ENCODE measurements at places on chromosomes 3 and 15. TPM values are rescaled to one million over a fixed set of nuclear protein-coding genes. Genes with fewer than 3 reads are reported as not detected.

The C3orf85 gene
- not detected for polyA plus RNA-seq

The RUVBL1 gene
- polyA plus RNA-seq, result 34.1 TPM

GRCh38 chr3:53842436-53843194, 3.6 kb downstream of the CHDH start:
- DNase-seq, result no peak

GRCh38 chr15:85312486-85312885, 67.9 kb upstream of the AKAP13 start:
- DNase-seq, result no peak

DNA sequence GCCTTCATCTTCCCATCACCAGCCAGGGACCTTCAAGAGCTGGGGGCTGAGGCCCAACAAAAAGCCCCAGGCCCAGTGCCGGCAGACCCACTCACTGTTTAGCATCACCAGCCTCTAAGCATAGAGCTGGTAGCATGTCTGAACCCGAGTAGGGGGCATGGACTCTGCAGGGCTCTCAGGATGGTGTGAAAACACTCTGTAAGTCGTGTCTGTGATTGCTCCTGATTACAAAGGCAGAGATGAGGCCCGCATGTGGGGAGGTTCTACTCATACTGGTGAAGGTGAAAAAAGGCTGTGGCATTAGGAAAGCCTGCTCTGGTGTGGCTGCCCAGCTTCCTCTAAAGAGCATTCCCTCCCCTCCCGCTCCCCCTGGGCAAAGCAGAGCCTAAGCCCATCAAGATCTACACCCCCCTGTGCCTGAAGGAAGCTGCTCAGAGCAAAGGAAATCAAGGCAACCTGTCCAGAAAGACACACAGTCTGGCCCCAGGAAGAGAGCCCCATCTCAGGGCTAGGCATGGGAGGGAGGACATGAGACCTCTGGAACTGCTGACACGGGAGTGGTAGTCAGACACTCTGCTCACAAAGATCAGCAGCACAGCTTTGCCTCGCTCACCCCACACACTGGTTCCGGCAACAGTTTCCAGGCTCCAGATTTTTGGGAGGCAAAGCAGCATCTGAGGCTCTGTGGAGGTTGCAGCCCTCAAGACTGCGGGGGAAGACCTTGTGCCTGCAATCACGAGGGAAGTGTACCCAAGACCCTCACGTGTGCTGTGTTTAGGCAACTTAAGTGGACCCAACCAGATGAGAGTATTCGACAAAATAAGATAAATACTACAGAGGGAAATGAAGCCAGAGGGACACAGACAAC, 36.7 kb downstream of the CCDC12 start:
- DNase-seq, result no peak

Data from forelimb muscle (tissue), 1 donor.